ENCODE measurements at places on chromosomes 2 and 18. TPM values are rescaled to one million over a fixed set of nuclear protein-coding genes. Genes with fewer than 3 reads are reported as not detected.

SNX17 gene
- total RNA-seq, result 165 TPM

DSC1 gene
- total RNA-seq, result not detected

DNA sequence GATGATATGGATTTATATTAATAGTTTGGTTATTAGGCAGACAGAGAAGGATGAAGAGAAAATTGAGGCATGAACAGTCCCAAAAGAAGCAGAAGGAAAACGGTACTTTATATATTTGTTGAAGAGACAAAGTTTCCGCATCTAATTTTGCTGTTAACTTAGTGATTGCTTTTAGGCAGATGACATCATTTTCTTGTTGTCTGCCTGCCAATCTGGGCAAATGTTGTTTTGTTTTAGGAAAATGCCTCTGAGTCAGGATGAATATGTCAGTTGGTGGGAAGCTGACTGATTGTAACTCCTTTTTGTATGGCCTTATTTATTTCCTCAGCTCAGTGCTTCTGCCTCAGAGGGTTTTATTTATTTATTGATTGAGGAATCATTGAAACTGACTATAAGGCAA is 52.5 kb upstream of the CAVIN2 start:
- H3K36me3 ChIP-seq, result no peaks in the 10 kb centered on the region
- no peak overlapping the region for H3K4me3 ChIP-seq
- DNase-seq, result peak; percentile 74
- peaks cover 10% of the 10 kb centered on the region for H3K4me1 ChIP-seq

GRCh38 chr18:65906621-65907034 is 155.8 kb downstream of the CDH7 start:
- no peak overlapping the region for H3K27ac ChIP-seq
- no peak overlapping the region for H3K4me3 ChIP-seq
- H3K4me1 ChIP-seq, result no peaks in the 10 kb centered on the region
- H3K27me3 ChIP-seq, result no peaks in the 10 kb centered on the region

DNA sequence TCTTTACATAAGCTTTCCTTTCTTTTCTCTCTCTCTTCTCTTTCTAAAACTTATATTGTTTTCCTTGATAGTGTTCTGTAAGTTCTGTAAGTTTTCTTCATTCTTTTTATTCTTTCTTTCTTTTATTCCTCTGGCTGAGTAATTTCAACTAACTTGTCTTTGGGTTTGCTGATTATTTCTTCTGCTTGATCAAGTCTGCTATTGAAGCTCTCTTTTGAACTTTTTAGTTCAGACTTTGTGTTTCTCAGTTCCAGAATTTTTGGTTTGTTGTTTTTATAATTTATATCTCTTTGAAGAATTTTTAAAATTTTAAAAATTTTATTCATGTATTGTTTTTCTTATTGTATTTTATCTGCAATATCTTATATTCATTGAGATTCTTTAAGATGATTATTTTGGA is 795.8 kb upstream of the SALL3 start:
- H3K36me3 ChIP-seq, result no peaks in the 10 kb centered on the region
- no peaks in the 10 kb centered on the region for H3K27me3 ChIP-seq
- H3K27ac ChIP-seq, result no peak overlapping the region

- H3K27me3 ChIP-seq, result no peaks in the 10 kb centered on the region
- no peak overlapping the region for H3K27ac ChIP-seq
- no peaks in the 10 kb centered on the region for H3K36me3 ChIP-seq
- H3K4me3 ChIP-seq, result no peak overlapping the region
Observed at GRCh38 chr2:103249462-103249861, 487.6 kb downstream of the TMEM182 start.

ASIC4 gene
- total RNA-seq, result under 0.01 TPM

DNA sequence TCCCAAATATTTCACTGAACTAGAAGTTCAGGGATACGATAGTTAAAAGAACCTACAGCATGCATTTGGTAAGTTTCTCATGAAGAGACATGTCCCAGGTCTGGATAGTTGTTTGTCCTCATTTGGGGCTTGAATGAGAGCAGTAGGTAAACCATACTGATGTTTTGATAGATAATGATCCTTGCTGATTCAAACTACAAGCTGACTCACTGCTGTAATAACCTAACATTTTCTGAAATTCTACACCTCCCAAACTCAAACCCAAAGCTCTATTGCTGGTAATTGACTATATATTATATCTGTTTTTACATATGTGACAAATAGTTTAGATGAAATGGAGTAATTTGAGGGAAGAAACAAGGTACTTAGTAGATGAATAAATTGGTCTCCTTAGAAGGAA is 154.1 kb upstream of the BOD1L2 start:
- no peaks in the 10 kb centered on the region for H3K27me3 ChIP-seq
- DNase-seq, result peak; percentile 3
- H3K4me3 ChIP-seq, result no peak overlapping the region
- no peaks in the 10 kb centered on the region for H3K36me3 ChIP-seq
- H3K27ac ChIP-seq, result no peak overlapping the region
- H3K4me1 ChIP-seq, result no peaks in the 10 kb centered on the region

DNA sequence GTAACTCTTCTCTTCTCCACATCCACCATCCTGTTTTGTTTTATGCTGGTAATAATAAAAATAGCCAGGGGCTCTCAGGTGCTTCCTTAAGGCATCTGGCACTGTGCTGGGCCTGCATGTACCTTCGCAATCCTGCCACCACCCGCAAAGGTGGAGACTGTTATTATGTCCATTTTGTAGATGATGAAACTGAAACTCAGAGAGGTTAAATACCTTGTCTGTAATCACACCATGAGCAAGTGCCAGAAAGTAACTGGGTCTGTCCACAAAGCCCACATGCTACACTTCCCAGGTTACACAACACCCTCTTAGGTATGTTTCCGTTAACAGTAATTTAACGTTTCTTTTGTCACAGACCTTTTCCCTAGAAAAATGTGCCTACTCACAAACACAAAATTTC is 27.0 kb downstream of the NRP2 start:
- peaks cover 12% of the 10 kb centered on the region for H3K36me3 ChIP-seq
- H3K4me3 ChIP-seq, result no peak overlapping the region
- peak overlapping the region; percentile 98 for H3K27ac ChIP-seq
- H3K27me3 ChIP-seq, result no peaks in the 10 kb centered on the region

GRCh38 chr2:64086347-64087082 is 57.7 kb downstream of the PELI1 start:
- H3K27ac ChIP-seq, result no peak overlapping the region
- DNase-seq, result no peak

DNA sequence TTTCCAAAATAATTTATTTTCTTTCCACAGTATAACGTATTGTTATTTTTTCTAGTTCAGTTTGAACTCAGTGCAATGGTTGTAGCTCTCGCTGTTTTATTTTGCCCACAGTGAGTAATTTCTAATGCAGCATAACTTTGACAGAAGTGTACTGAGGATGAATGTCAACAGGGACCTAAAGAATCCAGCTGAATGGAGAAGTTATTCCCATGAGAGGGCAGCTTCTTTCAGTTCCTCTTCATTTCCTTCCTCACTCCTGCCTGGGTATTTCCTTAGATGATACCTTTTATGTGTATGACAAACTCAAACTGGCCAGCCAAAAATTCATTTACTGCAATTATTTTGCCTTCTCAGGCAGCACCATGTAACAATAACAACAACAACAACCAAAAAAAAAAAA is 1223.1 kb upstream of the ZEB2 start:
- H3K27ac ChIP-seq, result no peak overlapping the region
- no peaks in the 10 kb centered on the region for H3K36me3 ChIP-seq
- H3K4me1 ChIP-seq, result peaks cover 8% of the 10 kb centered on the region
- H3K4me3 ChIP-seq, result no peak overlapping the region
- H3K27me3 ChIP-seq, result no peaks in the 10 kb centered on the region

GRCh38 chr2:40155728-40156127 is 296.2 kb downstream of the SLC8A1 start:
- no peaks in the 10 kb centered on the region for H3K4me1 ChIP-seq
- peaks cover 15% of the 10 kb centered on the region for H3K36me3 ChIP-seq
- no peaks in the 10 kb centered on the region for H3K27me3 ChIP-seq
- DNase-seq, result no peak
- H3K4me3 ChIP-seq, result no peak overlapping the region

GRCh38 chr2:202632682-202633290 is 2.0 kb upstream of the FAM117B start:
- no peaks in the 10 kb centered on the region for H3K4me1 ChIP-seq
- H3K4me3 ChIP-seq, result no peak overlapping the region
- H3K36me3 ChIP-seq, result no peaks in the 10 kb centered on the region
- no peaks in the 10 kb centered on the region for H3K27me3 ChIP-seq
- H3K27ac ChIP-seq, result no peak overlapping the region
- DNase-seq, result peak; percentile 73

DNA sequence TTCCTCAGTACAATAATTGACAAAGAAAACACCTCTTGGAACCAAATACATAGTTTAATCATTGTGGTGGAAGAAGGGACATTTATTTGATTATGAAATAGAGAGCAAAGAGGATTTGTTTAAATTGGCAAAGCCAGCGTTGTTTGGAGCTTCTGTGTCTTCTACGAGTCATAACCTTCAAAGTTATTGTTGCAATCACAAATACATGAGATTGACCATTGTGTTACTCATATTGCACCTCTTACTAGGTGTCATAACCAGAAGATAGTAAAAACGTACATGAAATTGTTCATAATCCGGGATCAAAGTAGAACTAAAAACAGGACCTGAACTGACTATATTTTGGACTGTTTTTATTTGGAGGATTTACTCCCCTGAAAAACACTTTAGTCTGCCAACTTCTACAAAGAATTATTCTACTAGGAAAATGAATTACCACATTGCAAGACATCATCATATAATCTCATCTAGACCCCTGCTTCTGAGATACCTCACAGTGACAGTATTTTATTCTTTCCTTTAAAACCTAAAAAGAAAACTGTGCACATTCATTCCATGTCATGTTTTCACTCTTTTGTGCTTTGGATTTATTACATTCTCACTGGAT is 151.7 kb upstream of the KLF7 start:
- no peaks in the 10 kb centered on the region for H3K36me3 ChIP-seq
- H3K4me3 ChIP-seq, result no peak overlapping the region
- peaks cover 10% of the 10 kb centered on the region for H3K4me1 ChIP-seq
- H3K27ac ChIP-seq, result no peak overlapping the region
- H3K27me3 ChIP-seq, result no peaks in the 10 kb centered on the region

DNA sequence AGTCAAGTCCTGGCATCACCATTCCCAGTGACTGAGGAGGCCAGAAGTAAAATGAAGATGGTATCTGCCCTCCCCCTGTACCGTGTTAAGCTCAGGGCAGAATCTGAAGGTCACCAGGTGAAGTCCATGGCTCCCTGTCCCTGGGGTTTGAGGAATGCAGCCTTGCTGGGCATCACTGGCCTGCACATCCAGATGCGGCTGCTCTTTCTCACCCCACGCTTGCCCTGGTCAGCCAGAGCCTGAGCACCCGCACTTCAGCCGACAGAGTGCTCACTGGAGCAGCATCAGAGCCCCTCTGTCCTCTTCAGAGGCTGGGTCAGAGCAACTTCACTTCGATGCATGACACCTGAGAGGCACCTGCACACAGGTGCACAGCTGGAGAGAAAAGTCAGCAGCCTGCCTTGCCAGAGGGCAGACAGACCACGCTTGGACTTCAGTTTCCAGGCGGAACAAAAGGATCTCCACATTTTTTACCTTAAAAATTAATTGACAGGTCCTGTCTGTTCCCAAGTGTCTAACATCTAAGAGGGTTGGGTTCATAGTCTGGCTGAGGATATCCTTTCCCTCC is 267.3 kb downstream of the ANAPC1 start:
- H3K27ac ChIP-seq, result no peak overlapping the region
- no peak for DNase-seq

DNA sequence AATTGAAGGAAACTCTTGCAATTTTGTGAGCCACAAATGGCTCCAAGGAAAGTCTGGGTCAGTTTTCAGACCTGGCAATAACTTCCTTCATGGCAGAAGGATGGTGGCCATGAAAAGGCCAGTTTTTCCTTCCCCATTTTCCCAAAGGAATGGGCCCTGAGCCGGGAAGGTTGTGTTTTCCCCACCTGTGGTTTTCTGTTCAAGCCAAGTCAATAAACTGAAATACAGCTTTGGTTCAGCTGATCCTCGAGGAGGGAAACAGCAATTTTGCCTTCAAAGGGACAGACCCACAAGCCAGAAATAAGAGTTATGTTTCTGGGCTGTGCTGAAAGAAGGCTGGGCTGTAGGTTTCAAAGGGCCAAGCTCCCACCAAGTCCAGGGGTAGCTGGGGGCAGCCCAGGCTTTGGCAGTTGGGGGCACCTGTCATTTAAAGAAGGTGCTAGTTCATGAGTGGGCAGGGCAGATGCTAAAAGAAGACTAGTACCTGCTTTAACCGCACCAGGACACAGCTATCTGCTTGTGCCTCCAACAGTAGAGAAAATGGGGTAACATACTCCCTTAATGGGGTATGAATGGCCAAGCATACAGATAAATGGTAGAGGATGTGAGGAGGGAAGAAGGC is 97.0 kb downstream of the TTC32 start:
- peaks cover 23% of the 10 kb centered on the region for H3K4me1 ChIP-seq
- no peak for DNase-seq
- H3K27me3 ChIP-seq, result no peaks in the 10 kb centered on the region
- no peak overlapping the region for H3K4me3 ChIP-seq
- no peaks in the 10 kb centered on the region for H3K36me3 ChIP-seq

GPR17 gene
- total RNA-seq, result not detected

NETO1 gene
- total RNA-seq, result under 0.01 TPM

GRCh38 chr2:44480068-44480467 is 118.3 kb downstream of the CAMKMT start:
- no peak overlapping the region for H3K4me3 ChIP-seq
- H3K27ac ChIP-seq, result no peak overlapping the region
- no peaks in the 10 kb centered on the region for H3K36me3 ChIP-seq
- H3K4me1 ChIP-seq, result no peaks in the 10 kb centered on the region
- no peaks in the 10 kb centered on the region for H3K27me3 ChIP-seq

MSTN gene
- not detected for total RNA-seq

LBH gene
- 272 TPM for total RNA-seq

GRCh38 chr2:166282154-166282553 is 93.6 kb downstream of the SCN9A start:
- DNase-seq, result no peak
- no peaks in the 10 kb centered on the region for H3K27me3 ChIP-seq
- no peak overlapping the region for H3K27ac ChIP-seq
- H3K4me3 ChIP-seq, result no peak overlapping the region
- H3K4me1 ChIP-seq, result no peaks in the 10 kb centered on the region

AQP12A gene
- total RNA-seq, result not detected

- H3K4me3 ChIP-seq, result no peak overlapping the region
- H3K36me3 ChIP-seq, result no peaks in the 10 kb centered on the region
- H3K27me3 ChIP-seq, result no peaks in the 10 kb centered on the region
- H3K27ac ChIP-seq, result no peak overlapping the region
- peaks cover 18% of the 10 kb centered on the region for H3K4me1 ChIP-seq
Observed at GRCh38 chr18:12031846-12032245, 50.5 kb downstream of the IMPA2 start.

CHRNA1 gene
- total RNA-seq, result not detected
